ENCODE measurements at places on chromosomes 7 and 10.

DNA sequence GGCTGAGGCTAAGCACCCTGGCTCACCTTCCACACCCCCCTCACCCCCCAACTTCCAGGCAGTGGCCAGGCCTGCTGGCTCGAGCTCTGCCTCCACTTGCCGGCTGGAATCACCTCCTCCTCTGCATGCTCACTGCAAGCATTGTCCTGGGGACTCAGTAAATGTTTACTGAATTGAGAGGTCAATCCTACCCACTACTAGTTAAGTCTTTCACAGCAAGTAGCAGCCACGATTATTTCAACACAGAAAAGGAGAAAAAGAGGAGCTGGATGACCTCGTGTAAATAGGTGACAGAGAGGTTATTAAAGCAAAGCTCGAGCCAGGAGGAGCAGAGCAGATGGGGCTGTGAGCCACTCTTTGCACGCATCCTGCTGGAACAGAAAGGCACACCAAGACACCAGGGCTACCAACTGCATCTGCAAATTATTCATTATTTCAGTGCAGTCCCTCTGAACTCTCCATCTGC, 32.1 kb downstream of the HIPK2 start:
- DNase-seq: no peak

- no peak for DNase-seq
These were observed 10.0 kb downstream of the ZCCHC24 start for GRCh38 chr10:79435271-79436065.

GRCh38 chr7:105188201-105188600, 174.2 kb downstream of the KMT2E start:
- no peak for DNase-seq

DNA sequence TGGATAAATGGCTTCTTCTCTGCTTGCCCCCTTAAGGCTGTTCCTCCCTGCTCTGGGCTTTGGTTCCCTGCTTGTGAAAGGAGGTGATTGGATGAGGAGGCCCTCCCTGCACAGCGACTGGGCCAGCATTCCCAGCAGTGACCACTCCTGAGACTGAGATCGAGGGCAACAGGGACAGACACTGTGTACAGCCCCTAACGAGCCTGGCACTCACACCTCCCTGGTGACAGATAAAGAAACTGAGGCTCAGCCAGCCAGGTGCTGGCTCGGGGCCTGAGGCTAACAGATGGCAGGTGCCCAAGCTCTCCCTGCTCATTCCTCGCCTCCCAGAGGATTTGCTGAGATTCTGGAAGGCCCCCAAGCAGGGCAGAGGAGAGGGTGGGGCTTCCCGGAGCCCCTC, 12.0 kb upstream of the AQP1 start:
- no peak for DNase-seq

DNA sequence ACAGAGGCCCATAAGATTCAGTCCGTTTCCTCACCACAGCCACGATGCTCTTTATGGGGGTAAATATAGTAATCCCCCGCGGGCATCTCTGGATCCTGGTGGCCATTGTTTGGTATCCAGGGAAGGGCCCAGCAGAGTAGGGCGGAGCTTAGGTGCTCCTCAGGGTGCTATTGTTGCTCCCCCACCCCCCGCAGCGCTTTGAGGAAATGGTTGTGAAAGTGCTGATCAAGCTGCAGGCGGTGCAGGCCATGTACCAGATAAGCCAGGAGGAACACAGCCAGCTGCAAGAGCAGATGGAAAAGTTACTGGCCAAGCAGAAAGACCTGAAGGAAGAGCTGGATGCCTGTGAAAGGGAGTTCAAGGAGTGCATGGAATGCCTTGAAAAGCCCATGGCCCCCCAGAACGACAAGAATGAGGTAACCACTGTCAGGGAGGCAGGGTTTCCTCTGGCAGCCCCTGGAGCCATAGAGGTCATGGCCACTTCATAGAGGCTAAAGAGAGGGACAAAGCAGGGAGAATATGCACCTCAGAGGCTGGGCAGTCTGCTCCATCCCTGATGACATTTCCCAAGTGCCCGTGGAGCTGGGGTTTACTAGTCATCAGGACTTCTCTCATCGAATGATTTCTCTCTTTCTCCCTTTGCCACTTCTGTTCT, 17.6 kb upstream of the FLNC start:
- no peak for DNase-seq

DNA sequence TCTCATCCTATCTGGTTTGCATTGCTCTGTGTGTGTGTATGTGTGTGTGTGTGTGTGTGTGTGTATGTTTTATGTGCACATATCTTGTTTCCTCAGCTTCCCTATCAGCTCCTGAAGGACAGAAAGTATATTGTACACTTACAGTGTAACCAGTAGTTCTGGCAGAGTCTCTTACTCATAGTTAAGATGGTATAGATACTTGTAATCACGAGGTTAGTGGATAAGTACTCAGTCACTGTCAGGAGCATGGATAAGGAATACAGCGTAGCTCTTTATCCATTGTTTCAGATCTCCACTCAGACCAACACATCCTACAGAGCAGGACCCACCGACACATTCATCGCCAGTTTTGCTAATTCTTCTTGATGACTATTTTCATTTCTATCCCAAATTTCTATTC, 275.0 kb downstream of the TSPAN12 start:
- no peak for DNase-seq

- no peak for DNase-seq
These were observed 34.6 kb downstream of the AMZ1 start for GRCh38 chr7:2722591-2722990.

DNA sequence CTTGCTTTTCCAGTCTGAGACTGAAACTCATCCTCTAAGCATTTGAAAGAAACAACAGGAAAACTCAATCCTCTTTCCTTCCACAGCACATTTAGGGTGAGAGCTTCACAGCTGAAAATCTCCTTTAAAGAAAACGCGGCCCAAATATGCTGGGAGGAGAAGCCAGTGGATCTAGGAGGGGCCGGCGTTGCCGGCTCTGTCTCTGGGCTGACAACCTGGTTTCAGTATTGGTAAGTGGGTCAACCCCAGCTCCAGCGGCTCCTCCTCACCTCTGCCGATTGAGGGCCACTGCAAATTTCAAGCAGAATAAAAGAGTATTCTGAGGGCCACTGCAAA, 75.3 kb upstream of the CPXM2 start:
- DNase-seq: no peak

- no peak for DNase-seq
These were observed 19.2 kb upstream of the SEC61G start for GRCh38 chr7:54778166-54778565.

DNA sequence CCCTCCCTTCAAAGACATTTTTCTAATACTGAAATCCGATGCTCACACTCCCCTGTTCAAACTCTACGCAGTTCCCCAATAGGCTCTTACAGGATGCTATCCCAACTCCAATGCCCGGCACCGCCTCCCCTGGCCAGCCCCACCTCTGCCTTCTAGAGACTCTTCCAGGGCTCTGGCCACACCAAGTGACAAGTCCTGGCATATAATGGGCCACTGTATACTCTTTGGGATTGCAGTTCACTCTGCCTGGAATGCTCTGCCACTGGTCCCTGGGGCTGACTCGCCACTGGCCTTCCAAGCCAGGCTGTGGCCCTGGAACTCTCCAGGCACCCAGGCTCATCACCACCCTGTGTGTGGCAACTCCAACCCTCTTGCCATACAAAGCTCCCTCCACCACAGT, 3.1 kb upstream of the BRI3 start:
- DNase-seq: no peak

DNA sequence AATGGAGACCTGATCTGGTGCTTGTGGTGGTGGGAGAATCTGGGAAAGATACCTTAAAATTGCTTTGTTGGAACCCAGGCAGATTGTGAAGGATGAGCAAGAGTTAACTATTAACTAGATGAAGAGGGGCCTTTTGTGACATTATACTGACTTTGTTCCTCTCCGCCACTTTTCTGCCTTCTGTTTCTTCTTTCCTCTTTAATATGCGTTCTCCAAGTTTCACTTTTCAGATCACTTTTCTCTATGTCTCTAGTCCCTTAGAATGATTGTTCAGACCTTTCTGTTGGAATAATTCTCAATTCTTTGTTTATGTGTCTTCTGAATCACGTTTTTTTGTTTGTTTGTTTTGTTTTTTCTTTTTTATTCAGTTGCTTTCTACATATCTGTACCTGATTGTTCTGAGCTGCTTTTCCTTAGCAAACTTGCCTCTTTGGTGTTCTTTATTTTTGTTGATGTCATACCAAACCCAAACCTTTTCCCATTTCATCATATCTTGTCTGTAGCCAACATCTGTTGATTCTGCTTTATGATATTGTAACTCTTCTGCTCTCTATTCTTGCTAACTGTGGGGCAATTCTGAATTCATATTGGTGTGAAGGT, 2.8 kb downstream of the BMPR1A start:
- DNase-seq: no peak

GRCh38 chr7:151146761-151147160, 20.7 kb downstream of the GBX1 start:
- DNase-seq: no peak

DNA sequence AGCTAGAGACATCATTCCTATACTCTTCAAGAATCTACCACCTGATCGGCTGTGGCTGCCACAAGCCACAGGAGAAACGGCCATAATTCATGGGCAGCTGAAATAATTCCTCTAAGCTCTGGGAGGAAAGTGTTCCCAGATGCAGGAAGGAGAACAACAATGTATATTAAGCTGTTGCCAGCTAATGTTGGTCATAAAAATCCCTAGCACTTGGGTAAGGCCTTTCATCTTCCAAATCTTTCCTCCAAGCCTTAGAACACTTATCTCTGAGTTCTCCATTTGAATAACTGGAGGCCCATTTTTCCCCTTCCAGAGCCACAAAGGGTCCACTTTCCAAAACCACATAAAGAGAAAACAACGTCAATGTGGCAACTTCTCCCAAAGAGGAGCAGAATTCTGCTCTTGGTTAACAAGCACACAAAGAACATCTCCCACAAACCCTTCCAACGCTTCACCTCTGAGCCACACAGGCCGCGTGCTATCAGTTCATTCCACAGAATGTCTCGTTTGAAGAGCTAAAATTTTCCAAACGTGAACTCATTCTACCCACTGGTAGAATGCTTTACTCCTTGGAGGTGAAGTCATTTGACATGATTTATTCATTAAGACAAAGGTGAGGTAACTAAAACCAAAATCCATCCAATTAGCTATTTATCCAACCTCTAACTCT, 11.2 kb downstream of the KCNMA1 start:
- DNase-seq: no peak

GRCh38 chr7:95904099-95904498, 131.7 kb downstream of the DYNC1I1 start:
- DNase-seq: no peak

GRCh38 chr10:485776-486175, 203.7 kb downstream of the DIP2C start:
- DNase-seq: no peak

DNA sequence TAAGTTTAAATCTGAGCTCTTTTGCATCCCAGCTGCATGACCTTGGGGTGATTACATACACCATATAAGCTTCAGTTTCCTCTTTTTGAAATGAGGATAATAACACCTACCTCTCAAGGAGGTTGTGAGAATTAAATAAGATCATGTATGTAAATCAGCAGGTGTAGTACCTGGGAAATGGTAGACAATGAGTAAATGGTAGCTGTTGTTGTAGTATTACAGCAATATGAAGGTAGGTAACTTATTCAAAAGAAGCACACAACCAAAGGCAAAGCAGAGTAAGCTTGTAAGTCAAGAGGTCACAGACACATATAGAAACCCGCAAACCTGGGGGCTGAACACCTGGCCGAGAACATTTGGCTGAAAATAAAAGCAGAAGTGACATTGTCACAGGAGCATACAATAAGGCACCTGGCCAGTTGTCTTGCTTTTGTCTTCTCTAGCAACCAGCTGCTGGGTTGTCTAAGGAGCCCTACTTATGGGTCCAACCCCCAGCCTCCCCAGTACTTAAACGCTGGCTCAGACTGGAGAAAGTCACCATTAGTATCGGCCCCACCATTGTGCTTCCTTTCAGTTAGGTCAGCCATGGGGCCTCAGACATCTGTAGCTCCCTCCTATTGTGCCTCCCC, 203.6 kb upstream of the MKLN1 start:
- no peak for DNase-seq

- no peak for DNase-seq
These were observed 42.9 kb downstream of the GOLGA7B start for GRCh38 chr10:97892506-97892905.

DNA sequence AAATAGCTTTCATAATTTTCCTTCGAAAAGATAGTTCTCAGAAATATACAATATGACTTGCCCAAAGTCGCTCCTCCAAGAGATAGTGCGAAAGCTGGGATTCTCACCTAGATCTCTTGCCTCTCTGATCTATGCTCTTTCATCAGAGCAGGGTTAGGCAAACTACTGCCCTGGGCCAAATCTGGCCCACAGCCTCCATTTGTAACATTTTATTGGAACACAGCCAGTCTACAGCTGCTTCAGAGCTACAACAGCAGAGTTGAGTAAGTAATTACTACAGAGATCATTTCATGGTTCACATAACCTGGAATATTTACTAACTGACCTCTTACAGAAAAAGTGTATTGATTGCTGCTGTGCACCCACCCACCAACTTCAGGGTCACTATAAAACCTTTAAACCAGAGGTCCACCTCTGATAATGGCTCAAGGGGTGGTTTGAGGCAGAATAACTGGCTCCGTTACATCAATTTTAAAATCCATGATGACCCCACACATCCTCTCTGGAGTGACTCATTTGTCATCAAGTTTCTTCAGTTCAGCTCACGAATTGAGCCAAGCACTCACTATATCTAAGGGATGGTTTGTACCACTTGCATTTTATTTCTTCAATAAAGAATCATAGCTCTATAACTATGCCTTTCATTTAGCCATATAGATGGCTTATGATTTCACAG, 1019.0 kb downstream of the XPNPEP1 start:
- DNase-seq: no peak

GRCh38 chr10:22631185-22631584, 83.2 kb downstream of the PIP4K2A start:
- DNase-seq: no peak

DNA sequence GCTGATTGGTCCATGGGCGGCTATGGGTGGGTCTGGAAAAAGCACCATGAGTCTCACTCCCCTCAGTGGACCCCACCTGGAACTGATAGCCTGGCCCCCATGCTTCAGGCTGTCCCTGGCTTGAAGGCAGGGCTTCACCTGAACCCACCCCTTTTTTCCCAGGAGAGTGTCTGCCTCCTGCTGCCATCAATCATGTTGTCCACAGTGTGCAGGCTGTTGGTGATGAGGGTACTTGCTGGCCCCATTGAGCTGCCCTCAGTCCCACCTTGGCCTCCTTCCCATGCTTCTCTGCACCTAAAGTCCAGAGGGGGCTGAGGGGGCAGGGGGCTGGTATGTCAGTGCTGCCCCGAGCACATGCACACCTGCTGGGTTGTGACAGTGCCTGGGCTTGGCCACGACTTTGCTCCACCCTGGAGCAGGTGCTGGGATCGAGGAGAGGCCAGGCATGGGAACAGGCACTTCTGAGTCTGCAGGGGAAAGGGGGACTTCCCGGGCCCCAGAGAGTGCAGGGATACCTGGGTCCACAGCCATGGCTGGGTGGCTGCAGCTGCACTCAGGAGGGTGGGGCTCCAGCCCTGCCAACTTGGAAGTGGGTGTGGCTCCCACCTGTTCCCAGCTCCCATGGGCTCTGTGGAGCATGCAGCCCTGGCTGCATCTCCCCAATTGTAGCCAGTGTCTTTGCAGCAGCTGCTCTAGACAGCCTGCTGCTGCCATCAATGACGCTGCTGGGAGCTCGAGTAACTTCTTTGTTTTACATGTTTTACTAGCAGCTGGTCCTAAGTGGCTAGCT, 56.9 kb downstream of the ADK start:
- DNase-seq: peak; percentile 47
